ENCODE measurements at places on chromosomes 16 and 17.

DNA sequence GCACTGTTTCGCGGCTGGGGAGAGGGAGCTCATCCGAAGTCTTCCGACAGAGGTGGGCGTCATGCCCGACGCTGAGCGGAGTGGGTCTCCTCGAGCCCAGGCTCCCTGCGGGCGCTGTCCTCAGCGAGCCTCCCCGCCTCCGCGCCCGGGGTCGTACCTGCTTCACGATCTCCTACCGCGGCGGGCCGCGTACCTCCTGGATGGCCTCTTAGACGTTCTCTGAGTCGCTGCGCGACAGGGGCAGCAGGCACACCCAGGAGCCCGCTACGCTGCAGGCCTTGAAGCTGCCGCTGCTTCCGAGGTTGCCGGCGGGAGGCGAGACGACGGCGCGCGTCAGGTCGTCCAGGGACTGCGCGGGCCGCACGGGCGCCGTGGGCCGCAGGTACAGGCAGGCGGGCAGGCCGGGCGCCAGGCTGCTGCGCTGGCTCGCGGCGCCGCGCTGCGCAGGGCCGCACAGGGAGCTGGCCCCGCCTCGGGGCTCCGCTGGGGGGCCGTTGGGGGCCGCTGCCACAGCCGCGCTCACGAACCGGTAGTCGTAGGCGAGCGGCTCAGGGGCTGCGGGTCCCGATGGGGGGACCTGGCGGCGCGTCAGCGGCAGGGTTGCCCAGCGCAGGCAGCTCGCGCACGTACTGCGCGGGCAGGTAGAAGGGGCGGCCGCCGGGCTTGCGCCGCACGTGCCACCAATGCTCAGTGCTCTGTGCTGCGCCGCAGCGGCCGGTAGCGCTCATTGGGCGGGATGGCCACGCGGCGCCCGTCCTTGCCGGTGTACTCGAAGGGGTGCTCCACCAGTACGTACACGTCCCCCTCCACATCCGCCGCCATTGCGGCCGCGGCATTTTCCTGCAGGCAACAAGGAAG is 116.4 kb upstream of the SMURF2 start:
- DNase-seq = peak; percentile 55

DNA sequence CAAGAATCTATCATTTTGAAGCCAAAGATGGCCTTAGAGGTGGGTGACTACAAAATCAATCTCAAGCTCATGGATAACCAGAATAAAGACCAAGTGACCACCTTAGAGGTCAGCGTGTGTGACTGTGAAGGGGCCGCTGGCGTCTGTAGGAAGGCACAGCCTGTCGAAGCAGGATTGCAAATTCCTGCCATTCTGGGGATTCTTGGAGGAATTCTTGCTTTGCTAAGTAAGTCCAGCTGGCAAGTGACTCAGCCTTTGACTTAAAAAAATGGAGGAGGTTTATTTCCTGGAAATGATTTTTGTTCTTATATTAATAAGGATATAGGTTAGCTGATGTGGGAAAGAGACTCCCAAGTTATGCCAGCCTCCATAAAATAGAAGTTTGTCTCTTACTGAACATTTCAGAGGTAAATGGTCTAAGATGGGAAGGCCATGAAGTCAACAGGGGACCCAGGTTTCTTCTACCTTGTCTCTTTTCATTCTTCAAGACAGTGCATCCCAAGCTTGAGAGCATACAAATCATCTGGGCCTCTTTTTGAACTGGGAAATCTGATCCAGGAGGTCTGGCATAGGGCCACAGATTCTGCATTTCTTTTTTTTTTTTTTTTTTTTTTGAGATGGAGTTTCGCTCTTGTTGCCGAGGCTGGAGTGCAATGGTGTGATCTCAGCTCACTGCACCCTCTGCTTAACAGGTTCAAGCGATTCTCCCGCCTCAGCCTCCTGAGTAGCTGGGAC is 19.8 kb upstream of the TANGO6 start:
- peak; percentile 44 for DNase-seq

- peak; percentile 91 for DNase-seq
These were observed 6.7 kb upstream of the SLC25A39 start for GRCh38 chr17:44331249-44331760.

DNA sequence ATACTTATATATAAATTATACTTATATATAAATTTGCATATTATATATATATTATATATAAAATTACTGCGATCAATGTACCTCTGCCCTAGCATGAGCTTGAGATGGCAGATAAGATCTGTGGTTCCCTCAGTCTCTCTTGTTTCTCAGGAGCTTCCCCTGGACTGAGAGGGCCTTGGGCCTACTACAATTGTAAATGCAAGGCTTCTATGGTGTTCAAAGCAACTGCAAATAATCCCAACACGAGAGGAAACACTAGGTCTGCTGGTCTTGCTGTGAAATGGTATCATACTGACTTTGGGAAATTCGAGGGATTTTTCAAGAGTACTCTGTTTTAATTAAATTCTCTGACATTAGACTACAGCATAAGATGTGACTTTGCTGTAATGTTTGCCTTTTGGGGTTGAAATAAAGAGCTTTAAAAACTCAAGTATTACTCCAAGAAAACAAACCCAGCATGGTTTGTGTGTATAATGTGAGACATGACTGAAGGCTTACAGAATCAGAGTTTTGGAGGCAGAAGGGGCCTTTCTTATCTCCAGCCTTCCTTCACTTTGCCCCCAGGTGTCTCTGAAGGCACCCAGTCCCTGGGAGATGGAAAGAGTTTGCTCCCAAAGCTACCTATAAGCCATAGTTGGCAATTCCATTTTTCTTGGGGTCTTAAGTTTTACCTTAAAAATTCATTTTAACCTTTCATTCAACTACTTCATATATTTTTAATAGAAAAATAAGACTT is 24.2 kb downstream of the ACSM1 start:
- DNase-seq = no peak

- no peak for DNase-seq
These were observed 21.5 kb downstream of the HSD17B2 start for GRCh38 chr16:82056550-82056896.

DNA sequence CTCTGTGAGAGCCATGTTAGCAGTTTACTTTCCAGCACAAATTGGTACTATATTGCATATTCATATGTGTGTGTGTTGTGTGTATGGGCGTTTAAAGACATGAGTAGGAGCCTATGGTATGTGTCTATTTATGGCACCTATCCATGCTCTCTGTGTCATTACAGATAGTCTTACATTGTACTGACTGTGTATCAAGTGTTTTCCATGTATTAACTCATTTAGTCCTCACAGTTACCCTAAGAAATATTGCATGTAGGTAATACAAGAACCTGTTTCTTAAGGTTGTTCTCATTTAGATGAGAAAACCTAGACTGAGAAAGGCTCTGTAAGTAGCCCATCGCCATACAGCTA is 1.6 kb downstream of the ALG1 start:
- DNase-seq = no peak

DNA sequence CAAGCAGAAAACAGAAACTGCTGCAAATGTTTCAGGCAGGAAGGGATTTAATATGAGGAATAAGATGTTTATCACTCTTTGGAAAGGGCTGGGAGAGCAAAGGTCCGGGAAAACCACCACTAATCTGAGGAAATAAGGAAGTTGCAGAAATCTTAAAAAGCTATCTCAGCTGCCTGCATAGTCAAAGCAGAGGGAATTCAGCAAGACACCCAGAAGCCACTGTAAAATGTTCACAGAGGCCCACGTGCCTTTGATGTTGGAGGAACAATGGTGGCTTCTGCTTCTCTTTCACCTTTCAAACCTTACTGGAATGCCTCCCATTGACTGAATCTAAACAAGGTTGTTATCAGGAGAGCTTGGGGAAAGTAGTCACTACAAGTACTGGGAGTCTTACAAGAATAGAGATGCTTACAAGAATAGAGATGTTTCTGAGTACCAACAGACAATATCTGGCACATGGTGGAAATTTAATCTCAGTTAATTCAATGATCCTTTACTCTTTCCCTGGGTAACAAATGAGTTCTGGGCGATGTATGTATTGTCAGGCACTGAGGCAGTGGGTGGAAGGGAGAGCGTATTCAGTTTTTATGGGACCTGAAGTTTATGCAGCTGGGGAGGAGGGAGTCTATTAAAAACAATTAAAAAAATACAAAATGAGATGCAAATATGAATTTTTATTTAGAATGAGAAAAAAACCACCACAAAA is 56.1 kb upstream of the MED13 start:
- DNase-seq = no peak

GRCh38 chr16:11627822-11628457 is 40.3 kb upstream of the SNN start:
- peak; percentile 54 for DNase-seq

DNA sequence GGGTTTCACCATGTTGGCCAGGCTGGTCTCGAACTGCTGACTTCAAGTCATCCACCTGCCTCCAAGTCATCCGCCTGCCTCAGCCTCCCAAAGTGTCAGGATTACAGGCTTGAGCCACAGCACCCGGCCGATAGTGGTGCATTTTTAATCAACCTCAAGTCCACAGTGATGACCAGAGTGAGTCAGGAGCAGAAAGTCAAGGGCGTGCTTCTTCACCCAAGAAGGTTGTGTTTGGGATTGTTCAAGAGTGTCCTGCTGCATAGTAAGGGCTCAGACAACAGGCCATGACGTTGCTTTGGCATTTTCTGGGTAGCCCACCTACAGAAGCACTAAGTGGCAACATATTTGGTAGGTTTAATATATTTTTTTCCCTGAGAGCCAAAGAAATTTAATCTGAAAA is 108.3 kb upstream of the FAM20A start:
- no peak for DNase-seq

DNA sequence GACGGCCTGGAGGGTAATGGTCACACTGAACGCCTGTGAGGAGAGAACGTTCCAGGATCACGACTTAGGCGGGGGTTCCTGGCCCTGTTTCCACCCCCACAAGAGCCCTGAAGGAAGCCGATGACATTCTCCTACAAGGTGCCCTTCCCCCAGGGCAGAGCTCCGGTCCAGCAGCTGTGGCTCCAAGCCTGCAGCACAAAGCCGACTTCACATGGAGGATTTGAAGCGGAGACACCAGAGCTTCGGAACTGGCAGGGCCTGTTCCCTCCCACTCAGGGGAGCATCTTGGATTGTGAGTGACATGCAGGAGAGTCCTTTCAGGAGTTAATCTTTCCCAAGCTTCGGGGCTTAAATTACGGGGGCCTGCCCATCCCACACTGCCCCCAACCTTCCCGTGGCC is 5.0 kb downstream of the FADS6 start:
- no peak for DNase-seq

GRCh38 chr16:85360323-85361277 is 248.3 kb upstream of the CIBAR2 start:
- peak; percentile 63 for DNase-seq

DNA sequence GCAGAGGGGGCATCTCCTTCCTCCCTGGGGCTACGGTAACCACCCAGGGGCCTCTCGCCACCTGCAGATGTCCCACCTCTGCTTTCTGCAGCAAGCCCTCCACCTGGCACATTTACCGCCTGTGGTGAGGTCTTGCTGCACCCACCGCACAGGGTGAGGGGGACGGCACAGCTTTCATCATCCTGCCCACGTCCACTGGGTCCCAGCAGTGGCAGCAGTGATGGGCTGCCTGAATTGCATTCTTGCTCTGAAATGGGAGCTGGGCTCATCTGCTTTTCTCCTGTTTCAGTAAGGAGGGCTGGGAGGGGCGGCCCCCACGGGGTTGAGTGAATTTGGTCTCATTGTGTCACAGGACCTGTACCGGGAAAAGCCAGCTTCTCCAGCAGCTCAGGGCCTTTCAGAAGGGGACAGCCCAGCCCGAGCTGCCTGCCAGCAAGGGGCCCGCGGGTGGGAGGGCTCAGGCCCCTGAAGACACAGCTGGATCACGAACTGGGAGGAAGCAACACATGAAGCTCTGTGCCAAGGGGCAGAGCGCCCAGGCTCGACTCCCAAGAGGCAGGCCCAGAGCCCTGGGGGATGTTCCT is 12.7 kb downstream of the DNAAF8 start:
- DNase-seq = no peak

GRCh38 chr17:4474093-4474492 is 24.6 kb upstream of the SPNS2 start:
- DNase-seq = no peak

DNA sequence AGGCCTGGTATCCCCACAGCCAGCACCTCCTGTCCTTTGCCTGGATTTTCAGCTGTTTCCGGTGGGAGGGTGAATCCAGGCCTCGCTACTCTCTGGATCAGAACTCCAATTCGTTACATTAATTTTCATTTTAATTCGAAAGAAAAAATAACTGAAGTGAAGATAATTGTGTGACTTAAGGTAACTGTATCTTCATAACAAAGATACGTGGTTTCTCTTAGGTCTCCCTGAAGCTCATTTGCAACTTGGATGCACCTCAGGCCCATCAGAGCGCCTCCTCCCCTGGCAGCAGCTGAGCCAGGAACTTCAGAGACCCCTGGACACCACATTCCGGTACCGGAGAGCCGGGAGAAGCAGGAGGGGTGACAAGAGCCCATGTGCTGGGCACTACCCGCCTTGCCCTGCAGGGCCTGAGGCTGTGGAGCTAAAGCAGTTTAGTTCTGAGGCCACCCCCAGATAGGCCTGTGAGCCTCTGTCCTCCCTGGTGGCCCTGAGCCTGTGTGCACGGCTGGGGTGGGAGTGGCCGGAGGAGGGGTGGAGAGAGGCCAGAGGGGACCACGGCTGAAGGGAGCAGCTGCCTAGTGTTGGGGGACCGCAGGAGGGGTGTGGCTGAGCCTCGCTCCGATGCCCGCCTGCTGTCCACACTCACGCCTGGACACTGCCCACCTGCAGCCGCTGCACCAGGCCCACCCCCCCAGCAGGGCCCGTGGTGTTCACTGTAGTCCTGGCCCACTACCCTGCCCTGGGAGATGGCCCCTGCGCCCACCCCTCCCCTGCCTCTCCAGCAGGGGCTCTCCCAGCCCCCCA is 11.4 kb upstream of the DUS1L start:
- no peak for DNase-seq

DNA sequence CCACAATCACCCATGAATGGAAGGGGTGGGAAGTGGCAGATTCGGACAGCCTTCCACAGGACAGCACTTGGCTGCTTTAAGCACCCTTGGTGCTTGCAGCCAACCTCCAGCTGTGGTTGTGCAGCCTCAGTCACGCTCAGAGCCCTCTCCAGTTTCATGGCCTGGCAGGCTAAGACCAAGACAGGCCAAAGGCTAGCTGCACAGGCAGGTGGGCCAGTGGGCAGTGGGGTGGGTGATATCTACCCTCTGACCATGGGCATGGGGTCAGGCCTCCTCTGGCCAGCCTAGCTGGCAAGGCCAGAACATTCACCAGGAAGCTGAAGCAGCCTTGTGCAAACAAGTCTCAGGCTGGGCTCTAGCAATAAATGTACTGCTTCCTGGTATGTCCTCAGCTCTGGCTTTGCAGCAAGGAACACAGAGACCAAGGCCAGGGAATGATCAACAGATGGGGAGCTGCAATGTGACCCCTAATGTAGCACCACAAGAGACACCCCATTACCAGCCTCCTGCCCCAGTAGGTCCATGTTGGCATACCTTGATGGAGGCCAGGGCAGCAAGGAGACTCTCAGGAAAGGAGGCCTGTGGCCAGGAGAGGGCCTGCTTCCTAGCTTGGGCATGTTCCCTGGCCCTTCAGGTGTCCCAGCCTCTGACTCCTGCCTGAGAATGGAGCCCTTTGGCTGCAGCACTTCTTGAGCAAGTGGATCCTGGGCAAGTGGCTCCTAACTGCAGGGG is 20.9 kb downstream of the HSD11B2 start:
- DNase-seq = no peak

DNA sequence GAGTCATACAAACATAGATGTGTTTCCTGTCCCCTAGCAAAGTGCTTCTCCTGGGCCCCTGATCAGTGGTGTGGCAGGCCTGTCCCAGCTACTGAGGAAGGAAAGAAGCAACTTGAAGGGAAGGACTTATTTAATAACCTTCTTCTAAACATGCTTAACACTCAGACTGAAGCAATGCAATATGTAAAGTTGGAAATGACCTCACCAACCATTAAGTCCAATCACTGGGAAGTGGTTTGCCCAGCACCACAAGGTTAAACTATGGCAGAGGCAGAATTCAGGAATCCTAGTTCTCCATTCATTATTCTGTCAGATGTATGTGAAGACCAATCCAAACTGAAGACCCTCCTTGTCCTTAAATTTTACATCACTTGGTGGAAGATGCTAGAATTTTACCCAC is 39.1 kb downstream of the CENPV start:
- no peak for DNase-seq
